ENCODE measurements at places on chromosomes 7 and 10.

DNA sequence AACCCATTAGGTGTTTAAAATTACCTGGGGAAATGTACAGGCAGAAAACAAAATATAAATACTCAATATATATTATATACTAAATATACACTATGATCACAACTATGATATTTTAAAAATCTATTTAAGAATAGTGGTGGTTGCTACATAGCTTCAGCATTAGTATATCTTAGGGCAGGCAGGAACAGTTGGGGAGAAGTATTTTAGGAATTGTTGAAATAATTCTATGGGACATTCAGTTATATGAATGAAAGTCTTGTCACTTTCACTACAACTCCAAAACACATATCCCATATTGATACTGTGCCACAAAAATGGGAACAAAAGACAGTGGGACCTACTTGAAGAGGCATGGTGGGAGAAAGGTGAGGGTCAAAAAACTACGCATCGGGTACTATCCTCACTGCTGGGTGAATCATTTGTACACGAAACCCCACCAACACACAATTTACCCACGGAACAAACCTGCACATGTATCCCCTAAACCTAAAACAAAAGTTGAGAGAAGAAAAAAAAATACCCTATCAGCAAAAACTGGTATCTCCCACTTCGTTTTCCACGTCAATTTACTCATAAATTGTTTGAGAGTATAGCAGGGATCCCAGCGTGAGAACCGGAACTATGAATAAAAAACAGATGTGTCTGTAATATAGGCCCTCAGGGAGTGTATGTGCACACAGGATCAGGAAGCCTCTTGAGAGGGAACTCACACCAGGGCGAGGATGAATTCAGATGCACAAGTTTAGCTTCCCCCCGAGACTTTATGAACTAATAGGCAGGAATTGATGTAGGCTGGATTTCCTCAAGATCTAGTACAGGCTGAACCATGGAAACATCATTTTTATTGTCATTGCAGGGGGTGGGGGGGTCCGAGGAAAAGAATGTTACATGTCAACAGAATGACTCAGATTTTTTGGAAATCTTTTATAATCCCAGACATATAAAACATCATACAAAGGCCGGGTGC lies 16.2 kb downstream of the SLC16A12 start:
- DNase-seq: no peak

DNA sequence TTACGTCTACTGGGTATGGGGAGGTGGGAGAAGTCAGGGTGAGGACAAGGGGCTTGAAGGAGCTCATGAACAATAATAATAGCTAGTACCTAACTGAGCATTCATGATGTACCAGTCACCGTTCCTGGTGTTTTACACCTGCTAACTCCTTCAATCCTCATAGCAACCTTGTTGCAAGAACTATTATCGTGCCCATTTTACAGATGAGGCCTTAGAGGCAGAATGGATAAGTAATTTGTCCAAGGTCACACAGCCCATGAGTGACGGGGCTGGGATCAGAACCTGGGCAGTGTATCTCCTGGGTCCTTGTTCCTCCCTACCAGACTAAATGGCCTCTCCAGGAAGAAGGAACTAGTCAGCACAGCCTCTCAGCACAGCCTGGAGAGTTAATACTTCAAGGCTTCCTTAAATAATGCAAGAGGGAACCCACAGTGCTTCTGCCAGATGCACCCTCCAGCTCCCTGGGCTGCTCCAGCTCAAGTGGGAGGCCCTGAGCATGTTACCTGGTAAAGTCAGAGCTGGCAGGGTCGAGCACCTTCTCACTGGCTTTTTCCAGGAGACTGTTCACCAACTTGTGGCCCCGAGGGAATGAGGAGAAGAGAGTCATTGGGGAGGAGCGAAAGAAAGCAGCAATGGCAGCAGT lies 28.8 kb downstream of the RRP12 start:
- no peak for DNase-seq

DNA sequence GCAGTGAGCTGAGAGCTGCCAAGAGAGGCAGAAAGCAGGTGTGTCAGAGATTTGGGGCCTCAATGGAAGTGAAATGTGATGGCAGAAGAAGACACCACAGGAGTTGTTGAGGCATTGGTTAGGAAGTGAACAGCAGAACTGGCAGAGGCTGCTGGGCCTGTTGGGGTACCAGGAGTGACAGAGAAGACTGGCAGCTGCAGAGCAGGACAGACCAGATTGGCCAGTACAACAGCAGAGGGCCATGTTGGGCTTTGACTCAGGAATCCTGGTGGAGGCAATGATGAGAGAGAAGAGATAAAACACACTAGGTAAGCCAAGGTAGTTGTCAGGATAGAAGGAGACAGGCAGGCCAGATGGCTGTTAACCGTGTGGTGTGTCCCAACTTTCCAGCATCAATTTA lies 19.9 kb upstream of the HERPUD2 start:
- DNase-seq: no peak

DNA sequence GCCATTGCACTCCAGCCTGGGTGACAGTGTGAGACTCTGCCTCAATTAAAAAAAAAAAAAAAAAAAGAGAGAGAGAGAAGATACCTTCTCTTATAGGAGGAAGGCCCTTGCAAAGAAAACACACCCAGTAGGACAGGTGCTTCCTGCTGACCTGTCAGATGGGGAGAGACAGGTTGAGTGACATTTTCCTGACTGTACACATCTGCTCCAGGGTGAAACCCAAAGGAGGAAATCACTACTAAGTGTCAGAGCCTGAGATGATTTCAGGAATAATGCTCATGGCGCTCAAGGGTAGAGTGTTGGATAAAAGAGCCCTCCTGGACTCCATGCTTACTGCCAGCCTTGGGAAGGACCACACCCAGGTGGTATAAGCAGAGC lies 1.7 kb upstream of the STN1 start:
- no peak for DNase-seq

- no peak for DNase-seq
Observed at GRCh38 chr10:25492040-25492439, 317.2 kb downstream of the GPR158 start.

DNA sequence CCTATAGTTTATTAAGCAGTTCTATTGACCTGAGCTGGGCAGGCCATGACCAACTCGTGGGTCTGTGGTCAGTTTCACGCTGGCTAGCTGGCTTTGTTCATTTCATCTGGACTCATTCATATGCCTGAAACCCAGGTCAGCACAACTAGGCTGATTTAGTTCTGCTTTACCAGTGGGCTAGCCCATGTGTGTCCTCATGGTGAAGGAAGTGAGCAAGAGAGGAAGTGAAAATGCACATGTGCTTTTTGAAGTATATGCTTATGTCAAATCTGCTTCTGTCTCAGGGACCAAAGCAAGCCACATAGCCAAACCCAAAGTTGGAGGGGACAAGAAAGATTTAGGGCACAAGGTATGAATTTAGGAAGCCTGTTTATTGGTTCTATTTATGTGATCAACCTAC lies 154.5 kb downstream of the RNF133 start:
- DNase-seq: peak; percentile 15

DNA sequence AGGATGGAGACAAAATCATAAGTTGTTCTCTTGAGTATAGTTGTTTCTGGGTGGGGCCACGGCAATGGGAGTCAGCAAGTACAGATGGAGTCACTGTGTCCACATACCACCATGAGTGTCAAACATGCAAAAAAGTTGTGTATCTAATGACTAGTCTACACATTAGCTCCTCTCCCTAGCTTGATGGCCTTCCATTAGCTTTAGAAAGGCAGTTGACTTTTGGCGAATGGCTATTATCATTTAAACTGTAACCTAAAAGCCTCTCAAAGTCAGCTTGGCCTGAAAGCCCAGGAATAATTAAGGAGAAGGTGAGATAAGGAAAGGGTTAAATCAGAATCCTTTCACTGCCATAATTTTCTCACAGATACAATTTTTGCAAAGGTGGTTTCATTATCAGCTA lies 95.5 kb upstream of the MEOX2 start:
- no peak for DNase-seq

DNA sequence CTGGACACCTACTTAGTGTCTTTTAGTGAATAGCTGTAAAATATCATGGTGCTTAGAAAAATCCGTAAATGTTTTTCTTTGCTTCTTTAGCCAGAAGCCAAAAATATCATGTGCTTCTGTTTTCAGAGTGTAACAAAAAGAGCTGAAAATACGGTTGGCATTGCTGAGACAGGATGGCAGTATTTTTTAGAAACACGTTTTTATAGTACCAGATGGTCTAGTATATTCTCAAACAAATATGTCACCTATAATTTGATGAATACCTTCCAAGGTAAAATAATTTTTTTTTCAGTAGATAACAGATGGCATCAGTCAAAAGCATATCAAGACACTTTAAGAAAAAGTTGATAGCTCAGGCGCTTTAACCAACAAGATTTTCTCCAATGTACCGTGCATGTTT lies 326.6 kb downstream of the PHF14 start:
- DNase-seq: no peak
